ENCODE measurements at places on chromosomes 11 and 22.
A peak's percentile ranks its signal among the peaks of the same experiment; 100 is the strongest.

DNA sequence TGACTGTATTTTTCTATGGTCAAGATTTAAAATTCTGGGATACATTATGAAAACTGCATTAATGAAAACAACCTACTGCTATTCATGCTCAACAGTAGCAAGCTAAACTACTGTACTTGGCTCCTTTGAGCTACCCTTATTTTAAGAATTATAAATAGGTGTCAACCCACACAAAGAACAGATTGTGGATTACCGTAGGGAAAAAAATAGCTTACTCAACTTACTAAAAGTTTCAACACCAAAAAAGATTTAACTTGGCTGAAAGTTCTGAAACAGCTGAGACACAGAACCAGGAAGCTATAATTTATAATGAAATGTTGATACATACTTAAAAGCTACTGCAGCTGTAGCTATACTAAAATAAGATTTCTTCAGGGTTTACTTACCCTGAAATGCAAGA is 10.1 kb downstream of the LIN7C start:
- DNase-seq, result no peak

DNA sequence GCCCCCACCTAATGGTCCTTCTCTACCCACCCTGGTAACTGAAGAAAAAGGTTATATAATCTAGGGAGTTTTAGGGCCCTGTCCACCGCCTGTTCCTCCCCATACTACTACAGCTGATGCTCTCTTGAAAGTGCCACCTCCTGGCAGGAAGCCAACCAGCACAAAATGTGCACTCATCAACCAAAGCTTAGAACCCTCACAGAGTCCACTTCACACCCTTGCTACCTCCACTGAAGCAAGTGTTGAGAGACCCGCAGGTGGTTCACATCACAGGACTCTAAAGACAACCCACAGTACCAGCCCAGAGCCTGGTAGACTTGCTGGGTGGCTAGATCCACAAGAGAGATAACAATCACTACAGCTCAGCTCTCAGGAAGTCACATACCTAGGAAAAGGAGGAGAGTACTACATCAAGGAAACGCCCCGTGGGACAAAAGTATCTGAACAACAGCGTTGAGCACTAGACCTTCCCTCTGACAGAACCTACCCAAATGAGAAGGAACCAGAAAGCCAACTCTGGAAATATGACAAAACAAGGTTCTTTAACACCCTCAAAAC is 17.5 kb upstream of the OR10W1 start:
- no peak for DNase-seq

DNA sequence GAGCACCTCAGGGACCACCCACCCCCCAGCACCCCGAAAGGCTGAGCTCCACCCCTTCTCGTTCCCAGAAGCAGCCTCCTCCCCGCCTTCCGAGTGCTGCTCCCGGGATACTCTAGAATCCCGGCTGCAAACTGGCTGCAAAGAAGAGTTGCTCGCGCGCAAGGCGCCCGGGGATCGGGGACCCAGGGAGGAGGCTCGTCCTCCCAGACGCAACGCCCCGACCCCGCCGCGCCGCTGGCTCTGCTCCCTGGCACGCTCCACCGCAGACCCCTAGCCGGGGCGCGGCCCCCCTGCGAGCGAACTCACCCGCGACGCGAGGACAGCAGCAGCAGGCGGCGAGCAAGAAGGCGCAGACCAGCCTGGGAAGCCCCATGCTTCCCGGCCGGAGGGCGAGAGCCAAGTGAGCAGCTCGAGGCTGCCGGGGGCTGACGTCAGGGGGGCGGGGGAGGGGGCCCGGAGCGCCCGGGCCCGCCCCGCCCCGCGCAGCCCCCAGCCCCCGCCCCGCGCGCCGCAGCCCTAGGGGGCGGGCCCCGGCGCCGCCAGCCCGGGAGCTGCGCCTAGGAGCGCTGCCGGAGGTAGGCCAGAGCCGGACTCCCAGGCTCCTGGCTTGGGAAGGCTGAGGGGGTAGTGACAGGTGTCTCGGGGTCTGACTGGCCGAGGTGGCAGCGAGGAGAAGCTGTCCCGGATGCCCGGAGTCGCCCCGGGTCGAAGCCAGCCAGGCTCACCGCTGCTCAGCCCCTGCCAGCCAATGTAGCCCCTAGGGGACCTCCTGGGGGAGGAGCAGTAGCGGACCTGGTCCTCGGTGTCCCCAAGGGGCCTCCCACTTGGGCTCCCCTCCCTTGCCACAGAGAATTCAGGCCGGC is at the start of gene MCAM:
TSS of gene MCAM (minus strand) at position 402 of the 863 bp plus-strand sequence. CDS start at position 373, 29 bp downstream.
- DNase-seq, result peak; percentile 68

DNA sequence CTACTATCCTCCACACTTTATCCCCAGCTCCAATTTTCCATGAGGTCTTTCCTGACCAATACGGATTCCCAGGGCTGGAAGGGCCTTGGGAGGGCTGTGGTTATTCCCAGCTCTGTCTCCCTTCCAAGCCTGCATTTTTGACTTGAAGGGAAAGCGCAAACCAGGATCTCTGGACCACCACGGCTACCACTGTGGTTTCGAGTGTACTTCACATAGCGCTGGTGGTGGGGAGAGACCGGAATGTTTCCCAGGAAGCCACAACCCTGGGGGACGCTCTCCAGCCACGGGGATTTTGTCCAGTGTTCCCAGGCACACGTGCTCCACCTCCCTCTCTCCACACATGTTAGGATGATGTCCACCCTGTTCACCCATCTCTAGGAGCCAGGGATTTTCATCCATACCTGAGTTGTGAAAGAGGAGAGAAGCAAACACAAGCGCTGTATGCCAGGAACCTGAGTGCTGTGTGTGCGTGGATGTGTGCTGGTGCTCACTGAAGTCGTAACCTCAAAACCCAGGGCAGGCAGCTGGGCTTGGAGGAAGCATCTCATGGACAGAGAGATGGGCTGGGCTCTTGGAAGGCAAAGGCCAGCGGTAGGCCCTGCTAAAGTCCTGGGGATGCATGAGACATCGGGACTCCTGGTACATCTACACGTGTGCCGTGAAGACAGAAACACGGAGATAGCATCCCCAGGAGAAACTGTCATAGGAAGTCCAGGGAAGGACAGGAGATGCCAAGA is 1.3 kb upstream of the NPTXR start:
- DNase-seq, result no peak
